ENCODE measurements at places on chromosomes 3 and 15.

DNA sequence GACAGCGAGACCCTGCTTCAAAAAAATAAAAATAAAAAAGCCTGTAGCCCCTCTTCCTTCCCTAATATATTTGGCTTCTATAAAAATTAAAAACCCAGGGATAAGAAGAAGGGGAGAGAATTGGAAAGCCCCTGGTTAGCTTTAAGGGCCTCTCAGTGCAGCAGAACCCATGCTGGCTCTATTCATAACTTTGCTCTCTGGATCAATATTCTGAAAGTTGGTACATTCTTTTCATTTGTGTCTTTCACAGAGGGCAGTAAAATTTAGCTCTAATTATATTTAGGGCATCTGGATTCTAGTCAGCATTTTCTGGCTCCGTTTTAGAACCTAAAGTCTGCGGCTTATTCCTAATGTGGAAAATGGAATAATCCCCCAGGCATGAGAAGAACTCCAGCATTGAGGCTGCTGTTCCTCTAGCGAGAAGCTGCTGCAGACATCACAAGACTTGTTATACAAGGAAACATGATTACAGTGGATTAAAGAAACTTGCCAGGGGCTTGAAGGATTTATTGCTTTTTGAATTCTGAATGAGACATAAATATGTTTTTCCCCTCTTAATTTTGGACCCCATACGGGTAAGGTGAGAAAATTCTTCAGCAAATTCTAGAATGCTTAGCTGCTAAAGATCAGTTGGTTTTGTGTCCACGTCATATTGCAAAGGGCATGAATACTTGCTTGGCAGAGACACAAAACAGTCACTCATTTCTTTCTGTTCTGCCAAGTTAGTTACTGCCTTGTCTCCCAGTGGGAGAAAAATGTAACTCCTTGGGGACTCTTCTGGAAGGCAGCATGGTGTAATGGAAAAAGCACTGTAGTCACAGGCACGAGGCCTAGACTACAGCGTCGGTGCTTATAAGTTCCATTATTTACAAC is 177.7 kb downstream of the VGLL4 start:
- no peak for DNase-seq

- DNase-seq: no peak
Observed at GRCh38 chr3:123350971-123351370, 97.9 kb downstream of the ADCY5 start.

DNA sequence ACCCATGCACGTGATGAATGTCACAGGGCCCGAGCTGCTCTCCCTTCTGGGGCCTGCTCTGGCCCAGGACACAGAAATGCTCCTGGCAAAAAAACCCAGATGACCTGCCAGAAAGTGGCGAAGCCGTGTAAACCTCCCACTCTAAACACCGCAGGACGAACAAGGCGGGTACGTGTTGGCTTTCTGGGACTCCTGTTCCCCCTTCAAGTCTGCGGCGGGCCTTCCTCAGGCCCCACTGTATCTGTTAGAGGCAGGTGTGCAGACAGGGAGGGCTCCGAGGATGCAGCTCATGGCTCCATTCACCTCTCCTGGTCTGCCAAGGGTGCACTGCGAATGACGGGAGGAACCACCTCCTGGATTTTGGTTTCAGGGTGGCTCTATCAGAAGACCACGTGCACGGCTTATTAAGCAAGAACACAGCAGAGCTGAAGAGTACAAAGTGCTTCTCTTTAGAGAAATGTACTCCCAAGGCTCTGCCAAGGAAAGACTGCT is 173.8 kb downstream of the ADAMTS17 start:
- no peak for DNase-seq

- no peak for DNase-seq
Observed at GRCh38 chr3:160665231-160665630, 11.7 kb upstream of the ARL14 start.

DNA sequence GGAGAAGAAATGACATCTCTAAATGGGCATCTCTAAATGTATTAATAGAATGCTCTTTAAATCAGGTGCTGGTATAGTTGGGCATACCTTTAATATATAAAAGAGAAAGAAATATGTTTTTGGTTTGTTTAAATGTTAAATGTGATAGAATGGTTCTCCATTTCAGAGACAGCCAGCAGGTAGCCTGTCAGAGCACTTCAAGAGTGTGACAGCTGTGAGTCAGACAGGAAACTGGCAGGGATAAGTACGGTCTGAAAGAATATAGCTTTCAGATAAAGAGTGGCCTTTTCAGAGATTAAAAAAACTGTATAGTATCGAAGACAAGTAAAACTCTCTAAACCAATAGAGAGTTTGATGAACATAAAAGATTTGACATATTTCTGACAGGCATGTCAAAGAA is 654.1 kb downstream of the IGSF11 start:
- no peak for DNase-seq

DNA sequence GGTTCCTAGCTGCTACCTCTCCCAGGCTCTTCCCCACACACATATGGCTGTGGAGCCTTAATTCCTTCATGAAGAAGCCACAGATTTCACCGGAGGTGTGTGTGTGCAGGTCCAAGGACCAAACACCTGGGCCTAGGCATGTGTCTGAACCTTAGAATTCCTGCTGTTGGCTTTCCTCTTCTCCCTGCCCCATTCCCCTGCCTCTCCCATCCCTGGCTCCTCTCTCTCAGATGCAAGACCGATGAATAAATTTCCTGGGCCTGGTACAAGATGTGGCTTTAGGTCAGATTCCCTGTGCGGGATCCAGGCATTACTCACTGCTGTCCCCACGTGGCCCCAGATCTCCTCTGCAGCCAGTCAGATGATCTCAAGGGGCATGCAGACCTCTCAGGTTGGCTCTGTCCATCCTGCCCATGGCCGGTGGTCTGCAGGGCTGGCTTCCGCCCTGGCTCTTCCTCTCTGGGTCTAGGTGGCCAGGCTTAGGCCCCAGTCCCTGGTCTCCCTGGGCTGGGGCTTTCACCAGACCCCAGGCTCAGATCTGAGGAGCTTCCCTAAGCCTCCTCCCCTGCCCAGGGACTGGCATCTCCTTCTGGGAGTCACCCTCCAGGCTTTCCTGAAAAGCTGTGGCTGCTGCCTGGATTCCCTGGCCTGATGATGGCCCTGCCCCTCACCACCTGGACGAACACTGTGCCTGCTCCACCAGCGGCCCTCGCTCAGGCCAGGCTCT is 20.5 kb downstream of the CCR9 start:
- no peak for DNase-seq

DNA sequence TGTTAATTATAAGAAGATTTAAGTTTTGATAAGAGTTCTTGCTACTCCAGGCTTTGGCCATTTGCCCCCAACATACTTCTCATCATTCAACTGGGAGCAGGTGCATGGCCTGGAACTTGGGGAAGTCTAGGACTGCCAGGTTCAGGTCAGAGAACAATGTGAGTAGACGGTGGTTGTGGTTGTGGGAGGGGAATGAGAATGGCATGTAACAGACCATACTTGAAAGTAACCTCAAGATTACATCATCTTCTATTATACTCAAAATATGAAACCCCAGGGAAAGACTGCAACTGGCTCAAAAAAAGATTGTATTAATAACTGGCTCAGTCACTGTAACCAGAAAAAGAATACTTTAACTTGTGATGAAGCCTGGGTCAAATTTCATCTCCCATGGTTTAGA is 364.9 kb upstream of the DPPA4 start:
- DNase-seq: no peak

DNA sequence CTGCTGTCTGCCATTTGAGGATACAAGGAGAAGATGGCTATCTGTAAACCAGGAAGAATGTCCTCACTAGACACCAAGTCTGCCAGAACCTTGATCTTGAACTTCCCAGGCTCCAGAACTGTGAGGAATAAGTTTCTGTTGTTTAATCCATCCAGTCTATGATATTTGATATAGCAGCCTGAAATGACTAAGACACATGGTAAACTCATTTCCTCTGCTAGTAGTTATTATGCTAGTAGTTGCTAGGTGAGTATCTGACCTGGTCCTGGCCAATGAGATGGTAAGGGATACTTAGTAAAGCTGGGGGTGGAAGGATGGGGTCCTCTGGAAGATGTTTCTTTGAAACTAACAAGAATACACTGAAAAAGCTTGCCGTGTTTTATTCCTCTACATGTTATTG is 280.7 kb upstream of the ARHGEF26 start:
- DNase-seq: no peak

- no peak for DNase-seq
Observed at GRCh38 chr3:115790759-115791158, 167.4 kb downstream of the GAP43 start.

GRCh38 chr15:36632226-36632625 is 52.8 kb downstream of the CDIN1 start:
- no peak for DNase-seq

DNA sequence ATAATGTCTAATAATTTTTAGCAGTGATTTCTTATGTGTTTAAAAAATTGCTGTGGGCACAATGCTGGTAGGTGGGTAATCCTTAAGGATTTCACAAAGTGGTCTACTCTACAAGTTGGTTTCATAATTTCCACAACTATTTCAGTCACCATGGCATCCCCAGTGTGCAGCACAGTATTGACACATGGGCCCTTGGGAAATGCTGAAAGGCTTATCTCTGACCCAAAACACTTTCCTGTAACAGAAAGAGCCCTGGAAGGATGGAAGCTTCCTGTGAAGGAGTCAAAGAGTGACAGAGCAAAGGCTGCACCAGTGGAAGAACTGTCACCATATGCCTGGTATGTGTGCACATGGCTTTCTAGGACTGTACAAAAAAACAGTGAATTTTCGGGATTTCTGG is 153.7 kb downstream of the ANO10 start:
- DNase-seq: no peak

- DNase-seq: no peak
Observed at GRCh38 chr3:183298701-183299153, 45.7 kb downstream of the B3GNT5 start.

DNA sequence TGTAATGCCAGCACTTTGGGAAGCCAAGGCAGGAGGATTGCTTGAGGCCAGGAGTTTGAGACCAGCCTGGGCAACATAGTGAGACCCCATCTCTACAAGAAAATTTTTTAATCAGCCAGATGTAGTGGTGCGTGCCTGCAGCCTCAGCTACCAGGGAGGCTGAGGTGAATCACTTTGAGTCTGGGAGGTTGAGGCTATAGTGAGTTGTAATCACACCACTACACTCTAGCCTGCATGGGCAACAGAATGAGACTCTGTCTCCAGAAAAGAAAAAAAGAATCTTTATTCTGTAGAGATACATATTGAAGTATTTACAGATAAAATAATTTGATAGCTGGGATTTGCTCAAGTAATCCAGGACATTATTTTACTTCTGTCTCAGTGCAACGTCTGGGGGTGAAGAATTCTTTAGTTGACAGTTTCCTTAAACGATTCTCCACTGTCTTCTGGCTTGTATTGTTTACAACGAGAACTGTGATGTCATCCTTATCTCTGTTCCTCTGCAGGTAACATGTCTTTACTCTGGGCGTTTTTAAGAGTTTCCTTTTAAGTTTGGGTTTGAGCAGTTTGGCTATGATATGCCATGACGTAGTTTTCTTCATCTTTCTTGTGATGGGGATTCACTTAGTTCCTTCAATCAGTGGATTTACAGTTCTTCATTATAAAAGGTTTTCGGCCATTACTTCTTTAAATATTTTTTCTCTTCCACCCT is 26.3 kb downstream of the KPNA1 start:
- no peak for DNase-seq

GRCh38 chr3:131907796-131908195 is 127.0 kb downstream of the CPNE4 start:
- no peak for DNase-seq

DNA sequence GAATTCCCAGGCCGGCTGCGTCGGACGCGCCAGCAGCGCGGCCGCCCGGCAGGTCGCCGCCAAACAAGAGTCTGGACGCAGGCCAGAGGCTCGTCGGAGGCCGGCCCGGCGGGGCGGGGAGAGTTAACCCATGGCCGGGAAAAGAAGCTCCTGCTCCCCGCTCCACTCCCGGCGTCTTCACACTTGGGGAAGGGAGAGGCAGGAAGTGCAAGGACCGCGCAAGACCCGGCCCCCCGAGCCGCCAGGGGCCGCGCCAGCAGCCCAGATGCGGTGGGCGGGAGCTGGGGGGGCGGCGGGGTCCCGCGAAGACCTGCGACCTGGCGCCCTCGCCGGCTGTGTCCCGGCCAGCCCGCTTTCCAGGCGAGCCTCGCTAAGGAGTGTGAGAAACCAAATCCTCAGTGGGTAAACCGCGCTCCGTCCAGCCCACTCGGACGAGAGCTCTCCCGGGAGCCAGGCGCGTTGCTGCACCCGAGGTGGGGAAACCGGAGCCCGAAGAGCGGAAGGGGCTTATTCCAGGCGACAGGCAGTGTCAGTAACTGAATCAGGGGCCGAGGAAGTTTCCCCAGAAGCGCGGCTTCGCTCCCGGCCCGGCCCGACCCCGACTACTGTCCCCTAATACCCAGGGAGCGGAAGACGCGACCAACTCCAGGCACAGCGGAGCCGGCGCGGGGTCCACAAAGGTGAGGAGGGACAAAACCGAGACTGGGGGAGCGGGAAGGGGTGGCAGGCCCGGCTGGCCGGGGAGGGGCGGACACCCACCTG is 721 bp downstream of the ADAMTS7 start:
- DNase-seq: peak; percentile 36

DNA sequence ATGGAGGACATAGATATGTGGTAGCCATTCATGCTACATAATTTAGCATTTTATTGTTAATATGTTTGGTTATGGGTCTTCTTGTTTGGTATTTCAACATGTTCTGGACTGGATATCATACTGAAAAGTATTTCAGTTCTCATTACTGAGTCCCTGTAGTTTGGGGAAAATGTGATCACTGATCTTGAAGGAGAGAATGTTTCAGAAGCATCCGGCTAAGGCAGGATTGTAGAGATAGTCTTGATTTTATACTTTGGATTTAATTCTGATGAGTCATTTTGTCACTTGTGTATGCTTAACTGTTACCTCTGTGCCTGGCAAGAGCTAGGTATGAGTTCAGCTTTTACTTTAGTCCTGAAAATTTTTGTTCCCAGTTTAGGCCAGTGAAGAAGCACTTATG is 7.1 kb downstream of the CHD2 start:
- DNase-seq: no peak

DNA sequence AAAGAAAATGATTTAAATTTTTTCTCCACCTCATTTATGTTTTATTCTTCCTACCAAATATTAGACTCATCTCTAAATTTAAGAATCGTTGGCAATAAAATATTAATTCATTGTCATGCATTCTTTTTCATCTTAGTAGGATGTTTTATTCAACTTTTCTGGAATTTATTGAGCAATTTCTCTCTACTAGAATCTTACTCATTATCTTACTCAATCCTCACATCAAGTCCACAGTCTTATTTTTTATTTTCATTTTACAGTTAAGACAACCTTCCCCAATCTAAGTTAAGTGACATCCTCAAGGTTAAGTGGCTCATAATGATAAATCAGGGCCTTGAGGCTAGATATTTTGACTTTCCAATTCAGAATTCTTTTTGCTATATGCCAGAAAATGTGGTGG is 15.9 kb upstream of the ALDH1A2 start:
- no peak for DNase-seq

DNA sequence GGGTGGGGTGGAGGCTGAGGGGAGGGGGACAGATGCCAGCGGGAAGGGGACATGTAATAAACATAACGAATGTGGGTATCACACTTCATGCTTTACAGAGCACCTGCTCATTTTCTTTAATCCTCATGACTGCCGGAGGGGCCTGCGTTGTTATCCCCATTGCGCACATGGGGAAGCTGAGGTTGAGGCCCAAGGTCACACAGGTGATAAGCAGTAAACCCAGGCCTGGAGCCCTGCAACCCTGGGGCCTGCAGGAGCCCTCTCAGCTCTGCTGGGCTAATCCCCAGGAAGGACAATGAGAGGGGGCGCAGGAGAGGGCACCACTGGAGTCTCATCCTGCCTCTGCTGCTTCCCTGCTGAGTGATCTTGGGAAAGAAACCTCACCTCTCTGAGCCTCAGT is 64.3 kb downstream of the MEGF11 start:
- DNase-seq: no peak

GRCh38 chr3:105842449-105842848 is 26.4 kb downstream of the CBLB start:
- no peak for DNase-seq

- no peak for DNase-seq
Observed at GRCh38 chr3:170477395-170477794, 58.7 kb downstream of the CLDN11 start.

All from activated B cell treated with CpG ODN at 0.5 μM for 24 hours (primary cell).